ENCODE measurements at places on chromosomes 3 and 15. TPM values are rescaled to one million over a fixed set of nuclear protein-coding genes. Genes with fewer than 3 reads are reported as not detected.

DNA sequence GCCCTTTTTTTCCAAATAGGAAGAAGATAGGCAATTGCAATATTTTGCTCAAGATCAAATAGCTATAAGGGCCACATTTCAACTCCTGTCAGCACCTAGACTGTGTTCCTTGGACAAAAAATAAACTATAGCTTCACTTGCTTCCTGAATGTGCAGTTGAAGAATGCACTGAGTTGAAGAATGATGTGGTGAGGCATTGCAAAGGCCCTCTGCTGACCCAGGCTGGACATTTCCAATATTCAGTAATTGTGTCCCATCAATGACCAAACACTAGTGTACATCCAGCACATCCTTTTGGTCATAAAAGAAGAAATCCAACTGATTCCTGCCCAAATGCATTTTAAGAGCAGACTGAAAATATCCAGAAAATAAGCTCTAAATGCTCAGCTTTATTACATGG is 424.8 kb upstream of the TGFBR2 start:
- H3K36me3 ChIP-seq: no peaks in the 10 kb centered on the region
- no peaks in the 10 kb centered on the region for H3K27me3 ChIP-seq
- no peaks in the 10 kb centered on the region for H3K4me1 ChIP-seq

DNA sequence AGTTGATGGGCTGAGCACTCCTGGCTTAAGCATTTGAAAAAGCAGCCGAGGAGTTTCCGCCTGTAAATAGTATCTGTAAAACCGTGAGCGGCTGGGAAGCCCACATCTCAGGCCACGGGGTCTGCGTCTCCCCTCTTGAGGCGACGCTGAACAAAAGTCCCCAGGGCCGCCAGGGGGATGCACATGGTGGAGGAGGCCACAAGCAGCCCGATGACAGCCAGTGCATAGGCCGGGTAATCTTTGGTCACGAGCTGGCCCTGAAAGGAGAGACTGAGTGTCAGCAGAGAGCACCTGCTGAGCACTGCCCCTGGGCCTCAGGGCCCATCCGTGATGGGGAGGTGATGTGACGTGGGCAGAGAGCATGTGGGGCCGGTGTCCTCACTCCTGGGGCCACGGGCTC is 37.5 kb downstream of the SLC6A20 start:
- no peak for DNase-seq
- H3K27ac ChIP-seq: no peak overlapping the region
- H3K4me1 ChIP-seq: no peaks in the 10 kb centered on the region
- no peak overlapping the region for H3K4me3 ChIP-seq
- no peaks in the 10 kb centered on the region for H3K27me3 ChIP-seq

GRCh38 chr3:4570840-4571621 is 77.9 kb downstream of the ITPR1 start:
- H3K27me3 ChIP-seq: no peaks in the 10 kb centered on the region
- no peaks in the 10 kb centered on the region for H3K36me3 ChIP-seq
- DNase-seq: no peak

GRCh38 chr3:192747746-192748145 is 20.4 kb upstream of the FGF12 start:
- no peaks in the 10 kb centered on the region for H3K27me3 ChIP-seq
- no peaks in the 10 kb centered on the region for H3K4me1 ChIP-seq
- H3K27ac ChIP-seq: no peak overlapping the region
- H3K4me3 ChIP-seq: no peak overlapping the region
- no peaks in the 10 kb centered on the region for H3K36me3 ChIP-seq

DNA sequence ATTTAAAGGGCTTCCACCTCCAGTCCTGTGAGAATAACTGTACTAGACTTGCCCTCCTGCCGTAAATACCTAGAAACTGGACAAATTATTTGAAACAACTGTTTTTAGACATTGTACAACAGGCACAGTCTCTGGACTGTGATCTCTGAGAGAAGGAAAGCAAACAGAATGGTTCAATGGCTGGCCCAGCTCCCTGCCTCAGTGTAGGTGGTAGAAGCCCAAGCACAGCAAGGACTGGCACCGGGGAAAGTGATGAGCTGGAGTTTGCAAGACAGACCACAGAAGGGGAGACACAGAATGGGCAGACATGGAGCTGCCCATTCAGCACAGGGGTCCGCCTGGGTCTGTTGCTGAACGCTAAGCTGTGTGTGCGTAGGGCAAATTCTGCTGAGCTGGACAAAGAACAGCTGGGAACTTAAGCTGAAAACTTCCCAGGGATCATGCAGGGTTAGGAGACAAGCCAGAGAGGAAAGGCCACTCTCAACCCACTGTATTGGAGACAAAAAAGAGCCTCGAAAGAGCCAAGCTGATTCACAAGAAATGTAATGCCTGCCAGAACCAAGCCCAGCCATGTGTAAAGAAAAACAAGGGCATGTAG is 52.6 kb upstream of the SEC61A1 start:
- no peak for DNase-seq
- H3K27me3 ChIP-seq: no peaks in the 10 kb centered on the region
- no peak overlapping the region for H3K4me3 ChIP-seq
- no peaks in the 10 kb centered on the region for H3K4me1 ChIP-seq

- DNase-seq: no peak
- H3K4me1 ChIP-seq: peaks cover 6% of the 10 kb centered on the region
- no peaks in the 10 kb centered on the region for H3K36me3 ChIP-seq
- H3K27me3 ChIP-seq: no peaks in the 10 kb centered on the region
These were observed 24.5 kb upstream of the PLA2G4D start for GRCh38 chr15:42118650-42119445.

AQP9 gene
- polyA plus RNA-seq: 3.6 TPM

DNA sequence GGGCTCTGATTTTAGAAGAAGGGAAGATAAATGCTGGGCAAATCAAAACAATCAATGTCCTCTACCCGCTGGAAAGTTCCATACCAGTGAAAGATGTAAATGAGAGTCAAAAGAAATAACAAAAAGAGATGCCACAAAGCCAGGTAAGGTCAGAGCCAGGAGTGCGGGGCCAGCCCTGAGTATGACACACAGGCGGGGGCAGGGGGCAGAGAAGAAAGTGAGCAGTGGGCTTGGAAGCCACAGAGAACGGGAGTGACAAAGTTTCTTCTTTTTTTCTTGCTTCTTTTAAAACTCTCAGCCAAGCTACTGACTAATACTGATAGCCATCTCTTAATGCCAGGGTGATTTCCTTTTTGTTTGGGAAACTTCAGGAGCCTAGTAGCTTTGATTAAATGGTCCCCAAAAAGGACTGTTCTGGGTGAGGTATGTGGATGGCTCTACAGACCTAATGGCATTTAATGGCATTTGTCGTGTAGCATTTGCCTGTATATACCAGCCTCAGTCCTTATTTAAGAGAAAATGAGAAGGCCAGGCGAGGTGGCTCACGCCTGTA is 23.1 kb upstream of the TSEN2 start:
- H3K27me3 ChIP-seq: no peaks in the 10 kb centered on the region
- no peaks in the 10 kb centered on the region for H3K36me3 ChIP-seq
- no peak overlapping the region for H3K27ac ChIP-seq

DNA sequence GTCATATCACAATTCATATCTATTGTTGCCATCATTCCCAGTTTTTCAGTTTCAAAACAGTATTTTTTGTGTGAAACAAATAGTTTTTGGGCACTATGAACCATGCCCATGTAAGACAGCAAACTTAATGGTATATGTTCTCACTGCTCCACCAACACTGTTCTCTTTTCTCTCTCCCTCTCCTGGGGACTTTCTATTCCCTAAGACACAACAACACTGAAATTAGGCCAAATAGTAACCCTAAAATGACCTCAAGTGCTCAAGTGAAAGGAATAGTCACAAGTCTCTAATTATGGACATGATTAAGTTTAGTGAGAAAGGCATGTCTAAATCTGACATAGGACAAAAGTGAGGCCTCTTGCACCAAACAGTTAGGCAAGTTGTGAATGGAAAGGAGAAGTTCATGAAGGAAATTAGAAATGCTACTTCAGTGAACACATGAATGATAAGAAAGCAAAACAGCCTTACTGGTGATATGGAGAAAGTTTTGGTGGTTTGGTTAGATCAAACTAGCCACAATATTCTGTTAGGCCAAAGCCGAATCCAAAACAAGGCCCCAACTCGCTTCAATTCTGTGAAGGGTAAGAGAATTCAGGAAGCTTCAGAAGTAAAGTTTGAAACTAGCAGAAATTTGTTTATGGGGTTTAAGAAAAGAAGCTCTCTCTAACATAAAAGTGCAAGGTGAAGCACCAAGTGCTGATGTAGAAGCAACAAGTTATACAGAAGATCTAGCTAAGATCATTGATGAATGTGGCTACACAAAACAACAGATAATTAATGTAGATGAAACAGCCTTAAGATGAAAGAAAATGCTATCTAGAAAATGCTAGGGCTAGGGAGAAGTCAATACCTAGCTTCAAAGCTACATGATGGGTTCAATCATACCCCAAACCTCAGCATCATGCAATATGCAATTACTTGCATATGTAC is 104.2 kb downstream of the CBLB start:
- no peak overlapping the region for H3K27ac ChIP-seq
- peaks cover 3% of the 10 kb centered on the region for H3K36me3 ChIP-seq
- H3K4me3 ChIP-seq: no peak overlapping the region
- no peak for DNase-seq

CSPG5 gene
- 0.03 TPM for polyA plus RNA-seq

DNA sequence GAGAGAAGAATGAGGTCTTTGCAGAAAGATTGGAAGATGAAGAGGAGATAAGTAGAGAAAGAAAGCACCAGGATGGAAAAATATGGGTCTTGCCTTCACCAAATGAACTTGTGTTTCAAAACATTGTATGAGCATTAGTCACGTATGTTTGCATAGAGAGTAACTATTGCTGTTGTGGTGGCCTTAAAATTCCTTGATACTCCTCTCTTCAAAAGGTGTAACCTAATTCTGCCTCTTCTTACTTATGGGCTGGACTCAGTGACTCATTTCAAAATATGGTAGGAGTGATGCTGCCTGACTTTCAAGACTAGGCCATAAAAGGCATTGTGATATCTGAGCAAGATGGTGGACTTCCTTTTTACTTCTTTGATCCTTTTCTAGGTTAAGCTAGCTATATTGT is 228.7 kb upstream of the ZNF385D start:
- DNase-seq: no peak
- no peak overlapping the region for H3K27ac ChIP-seq
- H3K36me3 ChIP-seq: no peaks in the 10 kb centered on the region
- H3K4me3 ChIP-seq: no peak overlapping the region

IL16 gene
- 0.10 TPM for polyA plus RNA-seq
